ENCODE measurements at places on chromosomes 16 and 17.

DNA sequence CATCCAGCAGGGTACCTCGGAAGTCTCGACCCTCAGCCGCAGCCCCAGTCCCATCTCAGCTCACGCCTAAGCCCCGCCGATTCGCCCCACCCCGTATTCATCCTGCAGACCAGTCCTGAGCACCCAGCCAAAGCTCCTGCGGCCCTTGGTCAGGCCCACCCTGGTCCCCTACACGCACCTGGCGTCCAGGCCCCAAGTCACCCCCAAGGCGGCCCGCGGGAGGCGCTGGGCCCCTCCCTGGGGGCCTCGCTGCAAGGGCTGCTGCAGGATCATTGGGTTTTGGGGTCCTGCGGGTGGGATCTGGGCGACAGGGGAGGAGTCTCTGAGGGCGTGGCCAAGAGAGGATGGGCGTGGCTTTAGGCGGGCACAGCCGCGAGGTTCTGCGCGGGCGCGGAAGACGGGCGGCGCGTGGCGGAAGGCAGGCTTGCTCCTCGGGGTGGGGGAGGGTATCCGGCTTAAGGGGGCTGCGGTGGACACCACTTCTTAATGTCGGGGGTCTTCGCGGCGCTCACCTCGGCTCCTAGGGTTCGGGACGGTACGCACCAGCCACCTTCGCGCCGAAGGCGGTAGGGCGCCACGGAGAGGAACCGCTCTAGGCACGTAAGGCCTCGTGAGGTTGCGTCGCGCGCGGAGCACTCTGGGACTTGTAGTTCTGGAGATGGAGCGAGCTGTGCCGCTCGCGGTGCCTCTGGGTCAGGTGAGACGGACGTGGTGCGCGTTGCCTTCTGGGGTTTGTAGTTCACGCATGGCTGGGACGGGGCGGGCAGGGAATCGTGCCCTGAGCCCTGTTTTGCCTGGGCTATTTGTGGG lies at the start of the genes HCFC1R1 and THOC6:
HCFC1R1 (minus strand) TSS at position 274 of the 810 bp plus-strand sequence; CDS start at position 273, 1 bp downstream.
THOC6 (plus strand) TSS at position 367 of the 810 bp plus-strand sequence; CDS start at position 659, 292 bp downstream.
- DNase-seq: peak; percentile 96

DNA sequence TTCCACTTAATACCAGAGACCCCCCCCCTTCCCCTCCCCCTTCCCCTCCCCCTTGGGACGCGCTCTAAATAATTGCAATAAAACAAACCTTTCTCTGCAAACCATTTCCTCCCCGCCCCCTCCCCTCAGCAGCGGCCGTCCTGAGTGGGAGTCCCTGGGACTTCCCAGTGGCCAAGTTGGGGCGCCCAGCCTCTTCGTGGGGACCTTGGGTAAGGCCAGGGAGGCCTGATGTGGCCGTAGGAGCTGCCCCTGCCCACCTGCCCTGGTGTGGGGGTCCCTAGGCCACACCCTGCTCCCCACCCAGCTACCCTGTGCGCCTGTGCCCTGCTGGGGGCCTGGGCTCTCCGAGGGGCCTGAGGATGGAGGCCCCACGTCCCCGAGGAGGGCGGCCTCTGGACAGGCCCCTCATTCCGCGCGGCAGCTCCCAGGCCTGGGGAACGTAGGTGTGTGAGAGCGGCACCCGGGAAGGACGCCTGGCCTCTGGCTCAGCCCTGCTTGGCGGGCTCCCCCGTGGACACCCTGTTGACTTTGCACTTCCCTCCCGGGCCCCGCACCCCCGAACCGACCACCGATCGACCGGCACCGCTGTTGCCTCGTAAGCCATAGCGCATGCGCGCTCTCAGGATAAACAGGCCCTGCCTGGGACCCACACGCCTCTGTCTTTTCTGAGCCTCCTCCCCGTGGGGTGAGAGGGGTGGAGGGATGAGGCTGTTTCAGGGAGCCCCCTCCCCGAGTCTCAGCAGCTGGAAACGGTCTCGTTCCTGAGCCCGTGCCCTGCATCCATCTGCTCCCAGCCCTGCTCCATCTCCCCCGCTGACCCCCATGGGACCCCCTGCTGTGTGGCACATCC lies 9.0 kb downstream of the NTHL1 start:
- DNase-seq: no peak

GRCh38 chr17:32104158-32104557 lies 38.1 kb upstream of the RHOT1 start:
- no peak for DNase-seq

GRCh38 chr17:32349503-32349853 lies 479 bp upstream of the ZNF207 start:
- DNase-seq: no peak

GRCh38 chr16:5768445-5768844 lies 670.9 kb upstream of the EEF2KMT start:
- no peak for DNase-seq

DNA sequence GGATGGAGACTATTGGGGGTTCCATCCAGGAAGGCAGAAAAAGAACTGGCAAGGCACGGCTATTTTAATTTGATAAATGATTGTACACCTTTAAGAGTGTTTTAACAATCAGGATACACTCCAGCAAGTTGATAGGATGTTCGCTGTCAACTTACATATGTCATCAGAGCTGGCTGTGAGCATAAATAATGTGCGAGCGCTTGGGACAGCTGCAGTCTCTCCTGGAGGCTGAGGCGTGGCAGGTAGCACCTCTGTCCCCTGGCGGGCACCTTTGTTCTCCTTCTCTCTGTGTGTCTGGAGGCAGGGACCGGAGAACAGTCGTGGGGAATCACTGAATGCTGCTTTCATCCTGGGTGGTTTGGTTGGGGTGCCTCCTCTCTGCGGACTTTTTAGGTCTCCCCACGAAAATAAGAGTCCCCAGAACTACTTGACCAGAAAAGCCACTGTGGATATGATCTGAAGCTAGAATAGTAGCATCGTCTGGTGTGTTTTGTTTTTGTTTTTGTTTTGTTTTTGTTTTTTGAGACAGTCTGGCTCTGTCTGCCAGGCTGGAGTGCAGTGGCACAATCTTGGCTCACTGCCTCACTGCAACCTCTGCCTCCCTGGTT lies 9.4 kb downstream of the BAHCC1 start:
- DNase-seq: no peak

DNA sequence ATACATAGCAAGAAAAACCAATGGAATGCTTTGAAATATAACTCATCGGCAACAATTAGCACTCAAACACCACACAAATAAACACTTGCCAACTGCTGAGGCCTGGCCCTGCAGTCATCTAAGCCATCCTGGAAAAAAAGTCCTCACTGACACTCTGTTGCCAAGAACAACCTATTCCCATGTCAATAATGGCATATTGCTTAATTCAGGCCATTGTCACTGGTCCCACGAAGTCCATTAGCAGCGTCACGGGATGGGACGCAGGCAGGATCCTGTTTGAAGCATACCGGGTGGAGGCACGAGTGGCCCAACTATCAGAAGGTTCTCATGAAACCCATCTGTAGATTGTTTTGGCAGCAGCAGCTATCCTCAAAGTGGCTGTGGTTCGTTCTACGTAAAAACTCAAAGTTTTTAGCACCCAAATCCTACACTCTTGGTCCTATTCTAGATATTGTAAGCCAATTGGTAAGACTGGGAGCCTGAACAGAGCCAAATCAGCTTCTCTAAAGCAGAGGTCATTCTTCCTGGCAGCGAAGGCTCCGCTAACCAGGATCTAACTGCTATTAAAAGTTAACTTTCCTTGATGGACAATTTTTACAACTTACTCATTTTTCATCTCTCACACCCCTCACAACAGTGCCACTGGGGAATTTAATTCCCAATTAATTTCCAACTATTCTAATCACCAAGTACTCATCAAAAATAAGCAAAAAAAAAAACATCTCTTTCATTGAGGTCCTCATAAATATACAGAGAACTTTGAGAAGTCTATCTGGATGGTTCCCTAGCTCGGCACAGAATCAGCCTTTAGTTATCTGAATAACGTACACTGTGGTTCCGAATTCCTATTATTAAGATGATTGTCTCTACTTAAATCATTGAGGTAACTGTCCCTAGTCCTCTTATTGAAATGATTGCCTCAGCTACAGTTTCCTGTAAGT lies 91.5 kb downstream of the ZFHX3 start:
- no peak for DNase-seq

DNA sequence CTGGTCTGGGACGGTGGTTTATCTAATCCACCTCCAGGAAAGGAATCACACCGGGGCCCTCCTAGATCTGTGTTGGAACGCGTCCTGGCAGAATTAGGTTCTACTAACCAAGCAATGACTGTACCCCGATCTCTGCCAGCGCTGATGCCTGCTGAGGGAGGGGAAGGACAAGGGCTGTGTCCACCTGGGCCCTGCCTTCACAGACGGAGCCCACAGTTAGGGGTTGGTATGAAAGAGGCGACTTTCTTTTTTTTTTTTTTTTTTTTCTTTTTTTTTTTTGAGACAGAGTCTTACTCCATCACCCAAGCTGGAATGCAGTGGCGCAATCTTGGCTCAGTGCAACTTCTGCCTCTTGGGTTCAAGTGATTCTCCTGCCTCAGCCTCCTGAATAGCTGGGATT lies 9.9 kb upstream of the KRT19 start:
- no peak for DNase-seq

GRCh38 chr17:68432086-68432864 lies 25.0 kb downstream of the WIPI1 start:
- no peak for DNase-seq

DNA sequence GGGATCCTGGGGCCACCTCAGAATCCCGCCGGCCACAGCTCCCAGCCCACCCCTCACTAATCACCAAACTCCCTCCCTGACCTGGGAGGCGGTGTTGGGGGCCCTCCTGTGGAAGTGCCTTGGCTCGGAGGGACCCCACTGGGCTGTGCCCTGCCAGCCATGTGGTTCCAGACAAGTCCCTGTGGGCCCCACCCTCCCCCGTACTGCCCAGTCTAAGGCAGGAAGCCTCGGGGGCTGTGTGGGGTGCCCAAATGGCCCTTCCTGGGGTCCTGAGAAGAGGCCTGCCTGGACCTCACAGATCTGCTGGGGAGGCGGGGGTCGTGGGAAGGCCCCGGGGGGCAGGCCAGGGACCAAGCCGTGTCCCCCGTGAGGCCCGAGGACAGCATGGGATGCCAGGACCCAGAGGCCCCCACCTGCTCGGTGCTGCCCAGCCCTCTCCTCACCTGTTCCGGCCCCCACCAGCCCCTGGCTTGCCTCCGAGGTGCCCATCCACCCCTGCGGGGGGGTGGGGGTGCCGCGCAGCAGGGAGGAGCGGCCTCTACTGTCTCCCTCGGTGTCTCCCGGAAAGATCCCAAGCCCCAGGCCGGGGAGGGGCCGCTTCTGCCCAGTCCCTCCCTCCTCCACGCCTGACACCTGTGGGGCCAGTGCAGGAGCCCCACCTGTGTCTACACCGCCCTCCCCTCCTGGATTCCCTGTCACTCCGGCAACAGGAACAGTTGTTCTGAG lies 9.3 kb upstream of the KREMEN2 start:
- DNase-seq: no peak

- DNase-seq: no peak
These were observed 40.9 kb upstream of the MEOX1 start for GRCh38 chr17:43702637-43703036.

GRCh38 chr17:21129023-21129681 lies 2.4 kb downstream of the DHRS7B start:
- DNase-seq: no peak

DNA sequence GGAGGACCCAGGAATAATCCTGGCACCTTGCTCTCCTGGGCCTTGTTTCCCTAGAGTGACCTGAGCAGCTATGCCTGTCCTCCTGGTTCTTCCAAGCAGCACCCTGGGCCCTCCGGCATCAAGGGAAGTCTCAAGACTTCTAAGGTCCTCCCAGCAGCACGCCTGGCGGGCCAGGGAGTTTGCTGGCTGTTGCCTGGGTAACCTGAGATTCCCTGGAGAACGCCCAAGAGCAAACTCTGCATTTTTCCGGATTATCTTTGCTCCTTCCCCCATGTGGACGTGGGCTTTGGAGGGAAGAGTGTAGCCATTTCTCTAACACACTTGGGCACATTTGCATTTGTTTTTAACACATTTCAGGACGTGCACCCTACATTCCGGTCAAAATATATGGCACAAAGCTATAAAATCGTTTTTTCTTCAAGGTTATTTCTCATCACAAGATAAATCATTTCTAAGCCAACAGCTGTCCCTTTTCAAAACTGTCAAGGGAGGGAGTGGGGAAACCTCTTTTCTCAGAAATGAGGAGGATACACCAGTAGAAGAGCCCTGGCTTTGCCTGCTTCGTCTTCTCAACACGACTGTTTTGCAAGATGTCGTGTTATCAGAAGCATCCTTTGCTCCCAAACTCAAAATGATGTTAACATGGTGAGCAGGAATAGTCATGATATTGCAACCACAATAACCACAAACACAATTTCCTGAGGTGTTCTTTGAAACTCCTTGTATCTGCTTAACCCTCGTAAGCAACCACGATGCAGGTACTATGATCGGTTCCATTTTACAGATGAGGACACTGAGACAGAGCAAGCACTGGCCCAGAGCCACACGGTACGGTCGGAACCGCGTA lies 116.5 kb downstream of the ADCY9 start:
- no peak for DNase-seq

DNA sequence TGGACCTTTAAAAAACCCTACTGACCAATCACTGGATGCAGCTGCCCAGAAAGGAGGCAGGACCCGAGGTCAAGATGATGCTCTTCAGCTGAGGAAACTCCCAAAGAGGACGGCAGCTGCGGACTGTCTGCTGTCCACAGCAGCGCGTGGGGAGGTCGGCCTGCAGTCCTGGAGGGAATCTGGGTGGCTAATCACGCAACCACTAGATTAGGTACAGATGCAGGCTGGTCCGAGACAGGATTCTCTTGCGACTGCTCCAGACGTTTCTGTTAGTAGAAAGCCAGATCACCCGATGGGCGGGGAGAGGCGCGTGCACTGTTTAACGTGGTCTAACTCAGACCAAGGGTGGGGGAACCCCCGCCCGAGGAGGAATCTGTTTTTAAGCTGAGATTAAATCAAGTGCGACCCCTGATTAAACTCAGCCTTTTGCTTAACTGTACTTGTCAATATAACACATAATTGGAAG lies 8.8 kb downstream of the CTRB2 start:
- DNase-seq: no peak

DNA sequence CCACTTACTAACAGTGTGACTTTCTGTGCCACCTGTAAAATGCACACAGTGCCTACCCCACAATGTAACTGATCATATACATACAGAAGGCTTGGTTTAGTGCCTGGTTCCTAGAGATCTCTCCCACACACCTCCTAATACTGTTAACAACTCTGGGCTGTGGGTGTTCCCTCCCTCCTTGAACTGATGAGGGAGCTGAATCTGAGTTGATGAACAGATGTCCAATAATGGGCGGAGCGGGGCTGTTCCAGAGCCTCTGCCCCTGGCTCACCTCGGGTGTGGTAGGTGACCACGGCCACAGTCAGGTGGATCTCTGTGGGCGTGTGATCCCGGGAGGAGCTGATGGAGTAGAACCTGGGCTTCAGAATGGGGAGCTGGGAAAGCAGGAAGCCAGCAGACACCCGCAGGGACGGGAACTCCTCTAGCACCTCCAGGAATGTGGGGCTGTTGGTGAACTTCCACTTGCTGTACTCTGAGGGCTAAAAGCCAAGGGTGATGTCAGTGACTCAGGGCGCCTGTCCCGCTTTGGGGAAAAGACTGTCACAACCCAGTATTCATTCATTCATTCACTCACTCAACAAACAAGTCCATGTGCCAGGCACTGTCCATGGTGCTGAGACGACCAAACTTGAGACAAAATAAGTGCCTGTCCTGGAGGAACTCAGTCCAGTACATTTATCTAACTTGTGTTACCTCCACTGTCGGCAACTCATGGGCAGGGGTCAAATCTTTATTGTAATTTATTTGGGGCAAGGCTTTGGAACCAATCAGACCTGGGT lies 37.6 kb downstream of the NOS2 start:
- DNase-seq: peak; percentile 28
